ENCODE measurements at places on chromosomes 7 and 10. TPM values are rescaled to one million over a fixed set of nuclear protein-coding genes. Genes with fewer than 3 reads are reported as not detected.

The GFRA1 gene
- 48.4 TPM for total RNA-seq

The CNNM1 gene
- 0.25 TPM for total RNA-seq

- H3K27ac ChIP-seq = no peak overlapping the region
- H3K36me3 ChIP-seq = no peaks in the 10 kb centered on the region
- no peaks in the 10 kb centered on the region for H3K4me1 ChIP-seq
Observed at GRCh38 chr10:79268161-79268601, 79.1 kb upstream of the PPIF start.

GRCh38 chr10:70562036-70562755 lies 40.3 kb downstream of the PRF1 start:
- H3K4me1 ChIP-seq = no peaks in the 10 kb centered on the region
- DNase-seq = no peak
- no peak overlapping the region for H3K4me3 ChIP-seq
- H3K36me3 ChIP-seq = no peaks in the 10 kb centered on the region

- no peak for DNase-seq
- no peak overlapping the region for H3K27ac ChIP-seq
- no peaks in the 10 kb centered on the region for H3K4me1 ChIP-seq
- no peaks in the 10 kb centered on the region for H3K36me3 ChIP-seq
- no peak overlapping the region for H3K4me3 ChIP-seq
- peaks cover 91% of the 10 kb centered on the region for H3K27me3 ChIP-seq
Observed at GRCh38 chr7:25863729-25864110, 288.3 kb upstream of the NFE2L3 start.

DNA sequence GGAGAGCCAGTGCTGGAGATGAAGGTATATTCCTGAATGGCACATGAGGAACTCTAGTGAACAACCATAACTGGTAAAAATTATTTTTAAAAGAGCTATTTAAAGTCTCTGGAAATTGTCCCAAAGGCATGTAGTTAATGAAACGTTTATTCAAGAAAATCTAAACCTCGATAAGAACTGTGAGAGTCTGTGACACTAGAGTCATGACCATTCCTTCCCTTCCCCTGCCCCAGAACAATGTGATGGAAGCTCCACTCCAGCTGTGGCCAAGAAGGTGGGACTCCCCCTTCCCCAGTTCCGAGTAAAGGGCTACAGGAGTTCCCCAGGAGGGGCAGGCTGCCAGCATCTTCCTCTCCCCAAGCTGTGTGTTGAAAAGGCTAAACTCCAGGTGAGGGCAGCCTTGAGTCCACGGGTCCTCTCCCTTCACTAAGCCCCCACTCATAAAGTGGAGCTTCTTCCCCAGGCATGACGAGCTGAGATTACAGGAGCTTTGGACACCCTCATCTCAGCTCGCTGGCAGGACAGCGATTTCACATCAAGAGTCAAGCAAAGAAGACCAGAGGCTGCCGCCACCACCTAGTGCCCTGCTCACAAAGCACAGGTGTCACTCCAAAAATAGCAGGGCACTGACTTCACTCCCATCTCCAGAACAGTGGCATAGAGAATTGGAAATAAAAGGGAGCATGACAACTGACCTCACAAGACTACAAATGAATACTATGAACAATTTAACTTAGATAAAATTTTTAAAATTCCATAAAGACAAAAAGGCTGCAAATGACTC lies 68.5 kb downstream of the NHLRC2 start:
- H3K36me3 ChIP-seq = no peaks in the 10 kb centered on the region
- no peaks in the 10 kb centered on the region for H3K27me3 ChIP-seq
- no peak for DNase-seq
- no peak overlapping the region for H3K4me3 ChIP-seq
- no peaks in the 10 kb centered on the region for H3K4me1 ChIP-seq

The KIAA1217 gene
- total RNA-seq = 24.5 TPM

- H3K36me3 ChIP-seq = peaks cover 18% of the 10 kb centered on the region
- H3K4me3 ChIP-seq = no peak overlapping the region
- H3K27ac ChIP-seq = no peak overlapping the region
- no peak for DNase-seq
- peaks cover 6% of the 10 kb centered on the region for H3K4me1 ChIP-seq
Observed at GRCh38 chr7:135190703-135191102, 20.2 kb upstream of the CYREN start.

The EBLN1 gene
- total RNA-seq = not detected

The SYT15B gene
- total RNA-seq = 0.73 TPM

GRCh38 chr7:36430186-36430585 lies 40.5 kb downstream of the ANLN start:
- DNase-seq = no peak
- no peaks in the 10 kb centered on the region for H3K36me3 ChIP-seq
- H3K27ac ChIP-seq = no peak overlapping the region
- no peaks in the 10 kb centered on the region for H3K27me3 ChIP-seq
- no peak overlapping the region for H3K4me3 ChIP-seq
- H3K4me1 ChIP-seq = no peaks in the 10 kb centered on the region

- H3K4me3 ChIP-seq = no peak overlapping the region
- H3K27me3 ChIP-seq = no peaks in the 10 kb centered on the region
- no peaks in the 10 kb centered on the region for H3K36me3 ChIP-seq
- DNase-seq = no peak
- H3K27ac ChIP-seq = no peak overlapping the region
Observed at GRCh38 chr10:69472544-69472943, 21.3 kb downstream of the TSPAN15 start.

The PRKG1 gene
- total RNA-seq = 1.1 TPM

DNA sequence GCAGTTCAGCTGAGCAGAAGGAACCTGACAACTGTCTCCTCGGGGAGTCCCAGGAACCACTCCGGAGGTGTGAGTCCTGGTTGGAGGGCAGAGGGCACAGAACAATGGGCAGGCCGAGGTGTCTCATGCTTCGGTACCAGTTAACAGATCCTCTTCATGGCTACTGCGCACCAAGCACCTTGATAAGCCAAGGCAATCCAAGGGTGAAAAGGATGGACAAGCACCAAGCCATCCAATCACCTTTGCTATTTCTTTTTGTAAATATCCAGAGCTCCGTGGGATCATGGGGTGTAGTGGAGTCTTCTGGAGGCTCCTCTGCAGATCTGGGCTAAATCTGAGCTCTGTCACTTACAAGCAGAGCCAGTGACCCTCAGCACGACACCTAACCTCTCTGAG lies 233.5 kb downstream of the WDR11 start:
- no peak for DNase-seq
- H3K4me1 ChIP-seq = no peaks in the 10 kb centered on the region
- H3K36me3 ChIP-seq = no peaks in the 10 kb centered on the region
- H3K27ac ChIP-seq = no peak overlapping the region
- H3K4me3 ChIP-seq = no peak overlapping the region

The ZNF438 gene
- 2.7 TPM for total RNA-seq

The SLIT1 gene
- total RNA-seq = 0.12 TPM

DNA sequence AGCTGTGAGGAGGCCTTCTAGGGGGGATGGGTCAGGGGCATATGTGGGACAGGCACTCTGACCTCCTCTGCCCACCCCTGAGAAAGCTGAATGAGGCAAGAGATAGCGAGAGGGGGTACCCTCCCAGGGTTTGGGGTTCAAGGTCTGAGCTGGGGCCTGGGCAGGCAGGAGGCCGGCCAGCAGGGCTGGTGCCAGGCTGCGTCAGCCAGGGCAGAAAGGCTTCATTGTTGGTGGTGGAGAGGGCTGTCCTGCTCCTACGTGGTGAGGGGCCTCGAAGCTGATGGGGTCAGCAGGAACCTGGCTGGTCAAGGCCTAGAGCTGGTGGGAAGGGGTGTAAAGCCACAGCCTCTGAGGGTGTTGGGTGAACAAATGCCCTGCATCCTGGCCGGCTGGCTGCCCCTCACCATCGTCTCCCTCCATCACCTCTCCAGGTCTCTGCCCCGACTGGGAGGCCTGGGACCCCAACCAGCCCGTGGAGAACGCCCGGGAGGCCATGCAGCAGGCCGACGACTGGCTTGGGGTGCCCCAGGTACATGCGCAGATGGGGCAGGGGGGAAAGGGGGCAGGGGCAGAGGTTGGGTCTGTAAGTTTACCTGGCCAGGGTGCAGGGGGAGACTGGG lies 6.6 kb downstream of the FLNC start:
- H3K27me3 ChIP-seq = no peaks in the 10 kb centered on the region
- no peaks in the 10 kb centered on the region for H3K36me3 ChIP-seq
- H3K27ac ChIP-seq = no peak overlapping the region

GRCh38 chr7:88885131-88885530 lies 89.6 kb upstream of the TEX47 start:
- H3K4me1 ChIP-seq = no peaks in the 10 kb centered on the region
- H3K27me3 ChIP-seq = no peaks in the 10 kb centered on the region
- H3K27ac ChIP-seq = no peak overlapping the region
- no peak overlapping the region for H3K4me3 ChIP-seq
- DNase-seq = no peak

The PLAU gene
- total RNA-seq = 0.73 TPM

GRCh38 chr7:138802706-138803105 lies 4.7 kb upstream of the ATP6V0A4 start:
- no peaks in the 10 kb centered on the region for H3K36me3 ChIP-seq
- DNase-seq = no peak
- no peaks in the 10 kb centered on the region for H3K4me1 ChIP-seq
- no peaks in the 10 kb centered on the region for H3K27me3 ChIP-seq
- H3K4me3 ChIP-seq = no peak overlapping the region
- H3K27ac ChIP-seq = no peak overlapping the region

DNA sequence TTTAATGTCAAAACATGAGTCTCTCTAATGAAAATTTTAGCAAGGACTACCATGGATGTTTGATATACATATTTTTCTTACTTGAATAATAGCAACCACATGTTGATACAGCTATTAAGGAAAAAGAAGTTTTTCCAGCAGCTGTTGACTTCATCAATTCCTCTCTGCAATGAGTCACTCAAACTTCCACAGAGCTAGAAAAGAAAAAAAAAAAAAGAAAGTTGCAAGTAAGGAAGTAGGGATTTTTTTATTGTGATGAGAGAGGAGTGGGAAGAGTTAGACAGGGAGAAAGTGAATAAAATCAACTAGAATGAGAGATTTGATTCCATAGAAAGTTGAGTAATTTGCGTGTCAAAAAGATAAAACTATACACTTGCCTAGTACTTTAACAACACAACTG lies 46.2 kb downstream of the CAV1 start:
- H3K27me3 ChIP-seq = no peaks in the 10 kb centered on the region
- no peaks in the 10 kb centered on the region for H3K36me3 ChIP-seq
- DNase-seq = no peak
- peaks cover 14% of the 10 kb centered on the region for H3K4me1 ChIP-seq
- no peak overlapping the region for H3K27ac ChIP-seq

The MUC3A gene
- total RNA-seq = 7.6 TPM

DNA sequence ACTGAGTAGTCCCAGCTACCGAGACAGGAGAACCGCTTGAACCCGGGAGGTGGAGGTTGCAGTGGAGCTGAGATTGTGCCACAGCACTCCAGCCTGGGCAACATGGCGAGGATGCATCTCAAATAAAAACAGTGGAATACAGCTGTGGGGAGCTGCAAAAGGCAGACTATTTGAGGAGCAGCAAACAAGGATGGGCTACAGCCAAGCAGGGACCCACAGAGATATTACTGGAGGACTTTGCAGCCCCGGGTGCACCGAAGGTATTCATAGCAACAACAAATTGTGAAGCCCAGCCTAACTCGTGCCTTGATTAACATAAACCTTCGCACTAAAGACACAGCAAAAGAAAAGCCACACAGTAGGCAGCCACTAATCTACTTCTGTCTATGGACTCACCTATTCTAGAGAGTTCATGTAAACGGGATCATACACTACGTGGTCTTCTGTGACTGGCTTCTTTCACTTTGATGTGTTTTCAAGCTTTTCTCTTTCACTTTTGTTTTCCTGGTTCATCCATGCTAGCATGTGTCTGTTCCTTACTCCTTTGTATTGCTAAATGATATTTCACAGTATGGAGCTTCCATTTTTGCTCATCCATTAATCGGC lies 34.0 kb downstream of the PODXL start:
- H3K27me3 ChIP-seq = no peaks in the 10 kb centered on the region
- no peaks in the 10 kb centered on the region for H3K4me1 ChIP-seq
- DNase-seq = no peak
- H3K36me3 ChIP-seq = no peaks in the 10 kb centered on the region
- peak overlapping the region; percentile 8 for H3K4me3 ChIP-seq
- H3K27ac ChIP-seq = peak overlapping the region; percentile 41

The ANKRD2 gene
- 0.81 TPM for total RNA-seq

DNA sequence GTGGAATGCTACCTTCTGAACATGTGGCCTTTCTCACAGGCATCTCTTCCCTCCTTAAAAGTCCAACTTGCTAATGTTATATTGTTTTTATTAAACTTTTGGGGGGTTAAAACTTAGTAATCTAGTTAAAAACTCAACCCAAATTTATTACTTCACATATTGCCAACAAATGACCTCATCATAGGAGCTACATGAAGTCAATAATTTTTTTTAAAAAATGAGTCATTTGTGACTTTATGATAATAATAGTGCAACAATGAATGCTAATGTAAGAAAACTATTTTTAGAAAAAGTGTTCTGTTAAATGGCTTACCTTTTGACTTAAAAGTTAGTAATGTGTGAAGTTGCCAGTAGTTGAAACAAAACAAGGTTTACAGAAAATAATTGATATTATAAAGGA lies 325.9 kb upstream of the FZD1 start:
- no peak overlapping the region for H3K4me3 ChIP-seq
- H3K36me3 ChIP-seq = no peaks in the 10 kb centered on the region
- no peaks in the 10 kb centered on the region for H3K4me1 ChIP-seq
- DNase-seq = no peak
- H3K27me3 ChIP-seq = no peaks in the 10 kb centered on the region

The ELFN1 gene
- total RNA-seq = 13.0 TPM

GRCh38 chr10:541750-542371 lies 147.6 kb downstream of the DIP2C start:
- no peaks in the 10 kb centered on the region for H3K27me3 ChIP-seq
- H3K4me1 ChIP-seq = no peaks in the 10 kb centered on the region
- no peak overlapping the region for H3K27ac ChIP-seq
- no peak overlapping the region for H3K4me3 ChIP-seq
- H3K36me3 ChIP-seq = no peaks in the 10 kb centered on the region
- DNase-seq = no peak

DNA sequence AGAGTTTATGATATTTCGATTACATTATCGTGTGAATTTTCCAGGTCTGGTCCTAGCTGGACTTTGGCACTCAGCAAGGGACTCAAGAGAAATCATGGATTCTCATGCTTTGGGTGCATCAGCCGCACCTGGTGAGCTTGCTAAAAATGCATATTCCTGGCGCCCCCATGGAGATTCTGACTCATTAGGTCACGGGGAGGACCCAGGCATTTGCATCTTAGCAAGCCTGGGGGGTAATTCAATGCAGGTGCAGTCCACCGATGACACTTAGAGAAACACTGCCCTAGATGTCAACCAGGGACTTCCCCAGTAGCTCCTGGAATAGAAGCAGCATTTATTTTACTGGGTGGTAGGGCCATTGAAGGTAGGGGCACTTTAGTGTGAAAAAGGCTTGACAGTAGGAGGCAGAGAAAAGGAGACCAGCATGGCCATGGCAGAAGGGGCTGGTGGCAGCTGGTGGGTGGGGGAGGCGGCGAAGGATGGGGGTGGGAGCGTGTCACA lies 29.9 kb upstream of the PDCD4 start:
- peaks cover 42% of the 10 kb centered on the region for H3K4me1 ChIP-seq
- H3K36me3 ChIP-seq = no peaks in the 10 kb centered on the region
- H3K27ac ChIP-seq = no peak overlapping the region
- no peak for DNase-seq
- no peak overlapping the region for H3K4me3 ChIP-seq

GRCh38 chr10:76514869-76515268 lies 1083.4 kb downstream of the LRMDA start:
- no peak overlapping the region for H3K4me3 ChIP-seq
- no peaks in the 10 kb centered on the region for H3K4me1 ChIP-seq
- H3K27ac ChIP-seq = no peak overlapping the region
